ENCODE measurements at places on chromosomes 3 and 15.

- no peak for DNase-seq
These were observed 348.4 kb downstream of the MECOM start for GRCh38 chr3:169315141-169315540.

DNA sequence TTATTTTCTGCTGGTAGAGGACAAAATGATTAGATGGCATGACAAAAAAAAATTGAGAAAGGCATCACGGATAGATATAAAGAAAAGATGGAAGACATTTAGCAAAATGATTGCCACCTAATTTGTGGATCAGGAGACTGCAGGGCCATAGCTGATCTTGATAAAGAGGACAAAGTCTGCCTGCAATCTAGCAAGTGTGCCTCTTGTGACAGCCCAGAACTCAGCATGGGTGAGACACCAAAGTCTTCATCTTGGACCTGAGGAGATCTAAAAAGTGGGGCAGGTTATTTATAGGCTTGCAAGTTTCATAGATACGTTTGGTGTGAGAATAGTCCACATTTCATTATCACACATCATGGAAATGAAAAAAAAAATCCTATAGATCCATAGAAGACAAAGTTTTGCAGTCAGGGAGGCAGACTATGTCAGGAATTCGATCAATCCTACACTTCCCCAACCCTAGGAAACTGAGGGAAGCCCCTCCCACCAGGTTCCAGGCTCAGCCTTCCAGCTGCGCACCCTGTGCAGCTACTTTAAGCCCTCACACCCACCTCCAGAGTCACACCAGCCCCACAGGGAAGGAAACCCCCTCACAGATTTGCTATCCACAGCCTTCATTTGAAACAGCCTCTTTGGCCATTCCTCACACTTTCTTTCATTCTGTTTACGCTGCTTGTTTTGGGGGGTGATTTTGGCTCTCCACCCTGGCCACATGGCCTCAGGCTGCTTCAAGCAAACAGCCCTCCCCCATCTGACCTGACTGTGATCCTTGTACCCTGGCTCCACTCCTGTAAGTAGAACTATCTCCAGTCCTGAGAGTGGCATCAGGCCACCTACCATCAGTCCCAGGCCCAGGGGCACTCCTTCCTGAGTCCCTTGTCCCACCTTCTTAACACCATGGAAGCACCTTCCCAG, 28.1 kb upstream of the KLHL6 start:
- no peak for DNase-seq

- no peak for DNase-seq
These were observed 66.1 kb upstream of the SPRED1 start for GRCh38 chr15:38186507-38186906.

GRCh38 chr3:31532587-31533168, at the start of gene STT3B:
Gene STT3B, plus strand, starts transcription at chr3:31532925. Its CDS starts 74 bp downstream, at chr3:31532999.
- peak; percentile 14 for DNase-seq

DNA sequence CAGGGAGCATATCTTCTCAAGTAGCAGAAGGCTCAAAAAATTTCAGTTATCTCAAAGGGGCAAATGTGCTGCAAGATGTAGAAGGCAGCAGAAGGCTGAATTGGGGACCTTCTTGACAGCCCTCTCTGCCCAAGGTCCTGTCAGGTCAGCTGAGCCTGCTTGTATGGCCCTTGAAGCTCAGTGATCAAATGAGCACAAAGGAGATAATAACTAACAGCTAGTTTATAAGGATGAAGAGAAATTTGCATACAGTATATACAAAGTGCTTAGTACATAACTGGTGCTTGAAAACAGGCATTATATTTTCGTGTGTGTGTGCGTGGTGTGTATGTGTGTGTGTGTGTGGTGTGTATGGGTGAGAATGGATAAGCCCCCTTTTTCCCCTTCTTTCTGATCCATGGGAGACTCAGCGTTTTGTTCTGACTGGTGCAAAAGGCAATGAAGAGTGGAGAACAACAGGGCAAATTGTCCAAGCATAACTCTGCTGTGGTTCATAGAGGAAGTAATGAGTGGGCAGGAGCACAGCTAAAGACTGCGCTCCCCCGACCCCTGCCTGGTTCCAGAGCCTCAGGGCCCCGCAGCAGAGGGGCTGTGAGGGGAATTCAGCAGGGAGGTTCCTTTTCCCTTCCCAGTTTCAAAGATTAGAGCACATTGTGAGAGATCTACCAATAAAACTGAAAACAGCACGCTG, 356.8 kb upstream of the NR2F2 start:
- no peak for DNase-seq

DNA sequence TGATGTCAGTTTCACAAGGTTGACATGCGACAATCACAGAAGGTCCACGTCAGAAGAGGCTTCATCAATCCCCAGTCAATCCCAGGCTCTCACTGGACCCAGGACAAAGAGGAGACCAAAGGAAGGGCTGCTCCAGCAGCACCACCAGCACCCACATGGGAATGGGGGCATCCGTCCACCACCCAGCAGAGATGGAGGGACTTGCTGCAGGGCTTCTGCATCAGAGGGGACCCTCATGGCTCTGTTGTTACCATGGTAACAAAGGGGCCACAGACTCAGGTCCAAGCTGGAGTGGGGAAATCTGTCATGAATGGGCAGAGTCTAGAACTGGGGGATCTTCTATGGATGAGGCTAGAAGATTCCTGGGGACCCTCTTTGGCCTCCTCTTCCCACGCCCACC, 13.1 kb downstream of the PLA2G4F start:
- no peak for DNase-seq

Data from AG04449 (cell line).